ENCODE measurements at places on chromosomes 3 and 15.

GRCh38 chr3:29176501-29176900, 104.4 kb upstream of the RBMS3 start:
- no peak overlapping the region for H3K27ac ChIP-seq
- H3K27me3 ChIP-seq = no peaks in the 10 kb centered on the region
- H3K4me1 ChIP-seq = no peaks in the 10 kb centered on the region
- H3K4me3 ChIP-seq = no peak overlapping the region
- DNase-seq = no peak

DNA sequence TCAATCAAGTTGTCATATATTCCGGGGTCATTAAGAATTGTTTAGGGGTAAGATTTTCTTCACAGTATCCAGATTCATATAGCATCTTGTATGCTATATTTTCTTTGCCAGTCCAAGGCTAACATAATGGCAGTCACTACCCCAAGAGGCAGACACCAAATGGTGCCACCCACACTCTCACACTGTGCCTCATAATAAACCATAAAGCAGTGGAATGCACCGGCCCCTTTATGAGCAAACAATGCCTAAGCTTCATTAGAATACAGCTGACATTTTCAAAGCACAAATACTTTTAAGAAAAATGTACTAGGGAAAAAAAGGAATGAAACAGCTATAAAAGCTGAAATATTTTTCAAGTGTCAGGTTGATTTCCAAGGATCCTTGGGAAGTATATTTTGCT, 121.6 kb downstream of the TFDP2 start:
- peak overlapping the region; percentile 42 for H3K4me3 ChIP-seq
- H3K27ac ChIP-seq = peak overlapping the region; percentile 57
- no peak for DNase-seq

GRCh38 chr3:35968043-35968622, 328.8 kb downstream of the ARPP21 start:
- DNase-seq = no peak
- H3K4me3 ChIP-seq = no peak overlapping the region
- no peak overlapping the region for H3K27ac ChIP-seq
- no peaks in the 10 kb centered on the region for H3K36me3 ChIP-seq
- H3K4me1 ChIP-seq = no peaks in the 10 kb centered on the region

- DNase-seq = no peak
- H3K27me3 ChIP-seq = no peaks in the 10 kb centered on the region
- H3K4me3 ChIP-seq = no peak overlapping the region
- no peaks in the 10 kb centered on the region for H3K36me3 ChIP-seq
- no peak overlapping the region for H3K27ac ChIP-seq
Observed at GRCh38 chr3:175695251-175695650, 836.1 kb downstream of the NAALADL2 start.

GRCh38 chr15:71736286-71736947, 73.9 kb upstream of the NR2E3 start:
- H3K27ac ChIP-seq = no peak overlapping the region
- no peak for DNase-seq
- no peak overlapping the region for H3K4me3 ChIP-seq
- no peaks in the 10 kb centered on the region for H3K4me1 ChIP-seq
- no peaks in the 10 kb centered on the region for H3K36me3 ChIP-seq

- H3K36me3 ChIP-seq = no peaks in the 10 kb centered on the region
- DNase-seq = no peak
- no peak overlapping the region for H3K4me3 ChIP-seq
- H3K27me3 ChIP-seq = no peaks in the 10 kb centered on the region
- no peak overlapping the region for H3K27ac ChIP-seq
Observed at GRCh38 chr3:124333931-124334640, 342.2 kb upstream of the ROPN1 start.

DNA sequence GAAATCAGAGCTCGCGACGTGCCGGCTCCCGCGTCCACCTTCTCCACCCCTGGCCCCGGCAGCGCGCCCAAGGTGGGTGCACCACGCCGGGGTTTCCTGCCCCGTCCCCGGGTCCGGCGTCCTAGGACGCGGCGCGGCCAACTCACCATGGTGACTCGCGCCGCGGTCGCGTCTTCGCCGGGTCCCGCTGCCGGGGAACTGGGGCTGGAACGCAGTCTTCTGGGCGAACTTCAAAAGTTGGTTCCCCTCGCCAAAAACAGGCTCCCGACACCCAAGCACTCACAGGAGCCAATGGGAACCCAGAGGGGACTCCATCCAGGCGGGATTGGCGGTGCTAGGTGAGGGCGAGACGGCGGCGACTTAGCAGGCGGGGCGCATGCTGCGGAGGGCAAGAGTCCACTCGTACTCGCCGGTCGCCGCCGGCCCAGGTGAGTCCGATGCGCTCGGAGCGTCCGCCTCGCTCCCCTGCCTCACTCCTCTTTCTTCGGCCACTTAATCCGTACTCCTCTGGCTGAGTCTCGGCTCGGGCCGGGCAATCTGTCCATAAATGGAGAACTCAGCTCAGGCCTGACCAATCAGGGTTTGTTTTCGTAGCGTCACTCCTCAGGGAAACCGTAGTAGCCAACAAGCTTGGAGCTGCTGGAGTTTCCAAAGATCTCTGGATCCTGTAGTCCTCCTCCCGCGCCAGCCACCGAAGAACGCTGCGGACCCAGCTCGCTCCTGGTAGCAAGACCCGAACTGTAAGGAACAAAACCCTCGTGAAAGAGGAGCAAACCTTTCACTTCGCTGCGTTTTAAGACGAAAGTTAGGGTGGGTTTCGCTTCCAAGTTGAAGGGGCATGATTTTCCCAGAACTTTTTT, at the start of gene MYO1E:
Gene MYO1E (minus strand): TSS at position 520 of the 860 bp plus-strand sequence. CDS start 371 bp downstream, at position 149.
- peak within 1 kb of the TSS; percentile 56 for H3K4me3 ChIP-seq
- H3K27ac ChIP-seq = no peak within 1 kb of the TSS
- H3K36me3 ChIP-seq = no peaks in the 10 kb centered on the region
- H3K27me3 ChIP-seq = peaks cover 10% of the 10 kb centered on the region
- H3K4me1 ChIP-seq = peaks cover 8% of the 10 kb centered on the region
- no peak for DNase-seq

- peaks cover 5% of the 10 kb centered on the region for H3K36me3 ChIP-seq
- no peak overlapping the region for H3K27ac ChIP-seq
- no peaks in the 10 kb centered on the region for H3K4me1 ChIP-seq
- DNase-seq = no peak
- H3K27me3 ChIP-seq = no peaks in the 10 kb centered on the region
Observed at GRCh38 chr3:172634948-172635347, 75.9 kb downstream of the NCEH1 start.

- no peak overlapping the region for H3K27ac ChIP-seq
- no peaks in the 10 kb centered on the region for H3K4me1 ChIP-seq
- H3K4me3 ChIP-seq = no peak overlapping the region
- no peaks in the 10 kb centered on the region for H3K36me3 ChIP-seq
Observed at GRCh38 chr3:133161656-133162055, 123.5 kb downstream of the TMEM108 start.

GRCh38 chr3:154901278-154901677, 178.8 kb upstream of the MME start:
- no peak overlapping the region for H3K4me3 ChIP-seq
- H3K27ac ChIP-seq = no peak overlapping the region
- DNase-seq = no peak
- no peaks in the 10 kb centered on the region for H3K27me3 ChIP-seq

GRCh38 chr3:178342111-178342510, 194.1 kb upstream of the KCNMB2 start:
- DNase-seq = no peak
- H3K36me3 ChIP-seq = no peaks in the 10 kb centered on the region
- H3K4me1 ChIP-seq = no peaks in the 10 kb centered on the region
- no peak overlapping the region for H3K27ac ChIP-seq

- H3K27ac ChIP-seq = no peak overlapping the region
- DNase-seq = no peak
- H3K27me3 ChIP-seq = no peaks in the 10 kb centered on the region
- H3K4me3 ChIP-seq = peak overlapping the region; percentile 42
Observed at GRCh38 chr15:67105065-67105951, 39.9 kb downstream of the SMAD3 start.

DNA sequence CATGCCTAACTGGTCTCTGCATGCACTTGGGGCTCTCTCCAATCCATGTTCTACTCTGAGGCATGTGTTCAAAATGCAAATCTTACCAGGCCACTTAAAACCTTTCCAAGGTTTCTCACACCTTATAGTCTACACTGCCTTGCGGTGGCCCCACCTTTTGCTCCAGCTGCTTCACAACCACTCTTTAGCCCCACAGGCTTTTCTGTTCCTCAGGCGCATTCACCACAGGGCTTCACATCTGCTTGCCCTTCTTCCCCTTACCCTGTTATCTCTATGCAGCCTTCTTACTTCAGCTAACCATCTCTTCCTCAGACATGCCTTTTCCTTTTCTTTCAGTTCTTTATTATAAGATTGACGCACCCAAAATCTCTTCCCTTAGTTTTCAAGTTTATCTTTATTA, 37.8 kb downstream of the MINDY4B start:
- no peak for DNase-seq
- no peak overlapping the region for H3K4me3 ChIP-seq
- H3K36me3 ChIP-seq = no peaks in the 10 kb centered on the region
- H3K4me1 ChIP-seq = no peaks in the 10 kb centered on the region
- no peak overlapping the region for H3K27ac ChIP-seq
- no peaks in the 10 kb centered on the region for H3K27me3 ChIP-seq

DNA sequence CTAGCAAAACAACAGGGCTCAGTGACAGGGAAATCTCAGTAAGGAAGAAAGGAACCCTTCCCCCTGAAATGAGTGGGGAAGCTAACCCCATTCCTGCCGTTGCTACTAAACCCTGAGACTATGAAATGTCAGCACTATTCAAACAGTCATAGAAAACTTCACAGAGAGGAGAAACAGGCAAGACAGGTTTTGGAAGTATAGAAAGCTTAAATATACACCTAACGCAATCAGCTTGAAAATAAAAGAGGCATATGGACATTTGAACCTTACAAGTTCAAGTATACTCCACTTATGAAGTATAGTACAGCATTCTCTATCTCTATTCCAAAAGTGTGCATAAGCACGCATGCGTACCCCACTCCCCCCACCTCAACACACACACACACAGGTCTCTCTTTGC, 17.6 kb upstream of the FRMD4B start:
- no peak overlapping the region for H3K4me3 ChIP-seq
- DNase-seq = no peak
- H3K27me3 ChIP-seq = no peaks in the 10 kb centered on the region
- H3K4me1 ChIP-seq = no peaks in the 10 kb centered on the region
- no peaks in the 10 kb centered on the region for H3K36me3 ChIP-seq

- H3K27ac ChIP-seq = no peak overlapping the region
- DNase-seq = no peak
- H3K4me1 ChIP-seq = peaks cover 7% of the 10 kb centered on the region
- H3K4me3 ChIP-seq = peak overlapping the region; percentile 62
- H3K36me3 ChIP-seq = no peaks in the 10 kb centered on the region
Observed at GRCh38 chr15:45377609-45378148, 665 bp downstream of the GATM start.

DNA sequence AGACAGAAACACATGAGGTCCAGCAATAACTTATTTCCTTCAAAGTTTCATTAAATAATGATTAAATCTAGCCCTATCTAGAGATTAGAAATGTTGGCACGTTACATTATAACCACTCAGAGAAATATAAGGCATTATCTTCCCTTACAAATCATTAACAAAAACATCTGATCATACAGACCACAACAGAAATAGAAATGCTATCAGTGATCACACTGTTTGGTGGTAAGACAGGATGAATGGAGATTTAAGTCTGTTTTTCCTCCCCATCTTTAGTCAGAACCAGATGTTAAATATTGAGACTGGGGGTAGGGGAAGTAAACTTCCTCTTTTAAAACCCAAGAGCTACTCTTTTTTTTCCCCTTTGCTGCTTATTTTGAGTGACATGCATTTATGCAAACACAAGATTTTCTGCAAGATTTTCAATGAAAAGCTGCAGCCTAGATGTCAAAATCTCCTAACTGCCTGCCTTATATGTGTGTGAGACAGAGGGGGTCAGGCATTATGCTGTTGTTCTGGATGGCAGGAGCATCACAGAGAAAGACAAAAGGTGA, 70.4 kb downstream of the CBLB start:
- H3K27me3 ChIP-seq = no peaks in the 10 kb centered on the region
- no peak overlapping the region for H3K4me3 ChIP-seq
- H3K27ac ChIP-seq = no peak overlapping the region
- no peaks in the 10 kb centered on the region for H3K36me3 ChIP-seq

DNA sequence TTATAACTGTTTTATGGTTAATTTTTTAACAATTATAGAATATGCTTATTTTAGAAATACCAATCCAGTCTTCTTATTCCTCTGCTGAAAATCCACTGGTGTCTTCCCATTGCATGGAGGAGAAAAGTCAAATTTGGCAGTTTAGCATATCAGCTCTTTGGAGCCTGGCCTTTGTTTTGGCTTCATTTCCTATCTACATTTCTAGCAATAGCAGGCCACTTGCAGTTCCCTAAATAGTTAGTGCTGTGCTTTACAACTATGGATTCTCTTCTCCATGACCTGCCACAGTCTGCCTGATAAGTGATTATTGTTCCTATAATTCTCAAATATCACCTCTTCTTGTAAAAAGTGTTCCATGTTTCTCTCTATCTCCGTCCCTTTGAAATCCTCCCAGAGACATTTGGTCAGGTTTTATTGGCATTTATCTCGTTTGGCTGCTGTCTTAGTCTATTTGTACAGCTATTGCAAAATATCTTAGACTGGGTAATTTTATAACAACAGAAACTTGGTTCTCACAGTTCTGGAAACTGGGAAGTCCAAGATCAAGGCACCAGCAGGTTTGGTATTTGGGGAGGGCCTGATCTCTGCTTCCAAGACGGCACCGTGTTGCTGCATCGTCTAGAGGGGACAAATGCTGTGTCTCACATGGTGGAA, 8.2 kb upstream of the SEC22A start:
- H3K36me3 ChIP-seq = no peaks in the 10 kb centered on the region
- no peak for DNase-seq
- no peaks in the 10 kb centered on the region for H3K27me3 ChIP-seq
- no peak overlapping the region for H3K27ac ChIP-seq

DNA sequence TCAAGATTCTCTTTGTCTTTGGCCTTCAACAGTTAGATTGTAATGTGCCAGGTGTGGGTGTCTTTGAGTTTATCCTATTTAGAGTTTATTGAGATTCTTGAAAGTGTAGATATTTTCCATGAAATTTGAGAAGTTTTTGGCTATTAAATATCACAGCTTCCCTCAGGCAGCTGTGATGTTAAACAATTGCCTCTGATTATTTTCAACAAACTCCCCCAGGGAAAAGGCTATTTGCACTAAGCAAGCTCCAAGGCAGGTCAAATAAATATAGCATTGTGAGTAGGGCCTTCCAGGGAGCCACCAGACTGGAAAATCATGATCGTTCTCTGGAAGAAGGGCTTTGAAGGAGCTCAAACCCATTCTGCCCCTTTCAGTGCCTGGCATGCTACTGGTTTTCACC, 107.0 kb downstream of the EEFSEC start:
- H3K4me1 ChIP-seq = no peaks in the 10 kb centered on the region
- no peak for DNase-seq
- H3K27me3 ChIP-seq = no peaks in the 10 kb centered on the region
- H3K36me3 ChIP-seq = peaks cover 33% of the 10 kb centered on the region
- no peak overlapping the region for H3K4me3 ChIP-seq

DNA sequence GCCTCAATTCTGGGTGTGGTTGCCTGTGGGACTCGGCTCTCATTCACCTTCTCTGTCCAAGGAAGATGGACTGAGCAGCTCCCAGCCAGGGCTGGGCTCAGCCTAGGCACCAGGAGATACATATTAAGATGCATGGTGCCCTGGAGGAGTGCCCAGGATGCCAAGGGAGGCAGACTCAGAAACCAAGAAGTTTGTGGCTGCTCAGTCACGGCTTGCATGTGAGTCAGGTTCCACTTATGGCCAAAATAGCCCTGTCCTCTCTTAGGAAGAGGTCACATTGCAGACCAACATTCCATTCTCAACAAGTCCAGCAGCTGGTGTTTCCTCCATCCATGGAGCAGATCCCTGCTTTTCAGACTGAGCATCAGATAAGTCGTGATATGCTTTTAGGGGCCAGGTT, 21.8 kb downstream of the CDCP1 start:
- DNase-seq = no peak
- H3K27me3 ChIP-seq = no peaks in the 10 kb centered on the region
- no peak overlapping the region for H3K27ac ChIP-seq
- peaks cover under 1% of the 10 kb centered on the region for H3K4me1 ChIP-seq
- H3K4me3 ChIP-seq = no peak overlapping the region

Measured in naive thymus-derived CD4-positive, alpha-beta T cell (primary cell).